Renal cortical epithelial cell (primary cell): ENCODE measurements at places on chromosomes 2 and 18.
A peak's percentile ranks its signal among the peaks of the same experiment; 100 is the strongest.

DNA sequence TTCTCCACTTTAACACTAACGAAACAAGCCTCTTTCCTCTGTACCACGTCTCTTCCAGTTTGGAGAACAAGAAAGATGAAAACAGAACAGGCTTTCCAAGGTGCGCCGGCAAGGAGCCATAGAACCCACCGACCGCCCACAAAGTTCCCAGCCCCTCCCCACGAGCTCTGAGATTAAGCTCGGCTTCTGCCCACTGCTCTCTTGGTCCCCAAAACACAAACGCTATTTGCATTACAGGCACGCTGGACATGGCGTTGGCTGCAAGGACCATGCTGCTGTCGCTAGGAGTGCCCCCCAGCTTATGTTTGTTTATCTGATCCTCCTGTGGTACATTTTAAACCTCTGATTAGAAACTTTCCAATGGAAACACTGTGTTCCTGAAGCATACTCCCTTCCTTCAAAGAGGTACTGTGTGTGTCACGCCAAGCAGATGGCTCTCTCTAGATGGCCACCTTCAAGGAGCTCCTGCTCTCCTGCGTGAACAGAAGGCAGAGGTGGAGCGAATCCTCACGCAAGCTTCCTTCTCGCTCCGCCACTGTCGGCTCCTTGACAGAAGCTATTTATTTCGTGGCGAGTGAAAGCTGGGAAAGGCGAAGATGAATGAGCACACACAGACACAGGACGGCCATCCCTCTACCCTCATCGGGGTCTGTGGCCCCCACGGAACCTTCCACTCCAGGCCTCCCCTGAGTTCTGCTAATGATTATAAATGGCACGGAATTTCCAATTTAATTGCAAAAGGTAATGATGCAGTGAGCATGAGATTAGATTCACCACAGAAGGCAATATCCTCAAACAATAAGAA lies 166.2 kb downstream of the EIPR1 start:
- no peak for DNase-seq

- no peak for DNase-seq
Observed at GRCh38 chr2:241096979-241097378, 5.1 kb downstream of the MTERF4 start.

- no peak for DNase-seq
Observed at GRCh38 chr2:37589298-37589697, 82.1 kb downstream of the CDC42EP3 start.

DNA sequence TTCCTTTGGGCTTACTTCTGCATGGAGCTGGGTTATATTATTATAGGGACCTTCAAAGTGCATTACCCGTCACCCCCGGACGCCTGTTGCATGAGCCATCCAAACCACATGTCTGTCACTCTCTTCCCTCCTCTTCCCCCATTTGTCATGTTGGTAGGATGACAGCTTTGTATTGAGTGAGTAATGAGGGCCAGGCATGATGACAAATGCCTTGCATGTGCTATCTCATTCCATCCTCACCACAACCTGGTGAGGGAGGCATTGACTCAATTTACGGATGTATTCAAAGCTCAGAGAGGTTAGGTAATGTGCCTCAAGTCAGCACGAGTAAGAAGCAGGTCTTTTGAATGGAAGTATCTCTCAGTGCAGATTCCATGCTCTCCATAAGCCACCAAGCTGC lies 510.5 kb upstream of the TNP1 start:
- peak; percentile 88 for DNase-seq

DNA sequence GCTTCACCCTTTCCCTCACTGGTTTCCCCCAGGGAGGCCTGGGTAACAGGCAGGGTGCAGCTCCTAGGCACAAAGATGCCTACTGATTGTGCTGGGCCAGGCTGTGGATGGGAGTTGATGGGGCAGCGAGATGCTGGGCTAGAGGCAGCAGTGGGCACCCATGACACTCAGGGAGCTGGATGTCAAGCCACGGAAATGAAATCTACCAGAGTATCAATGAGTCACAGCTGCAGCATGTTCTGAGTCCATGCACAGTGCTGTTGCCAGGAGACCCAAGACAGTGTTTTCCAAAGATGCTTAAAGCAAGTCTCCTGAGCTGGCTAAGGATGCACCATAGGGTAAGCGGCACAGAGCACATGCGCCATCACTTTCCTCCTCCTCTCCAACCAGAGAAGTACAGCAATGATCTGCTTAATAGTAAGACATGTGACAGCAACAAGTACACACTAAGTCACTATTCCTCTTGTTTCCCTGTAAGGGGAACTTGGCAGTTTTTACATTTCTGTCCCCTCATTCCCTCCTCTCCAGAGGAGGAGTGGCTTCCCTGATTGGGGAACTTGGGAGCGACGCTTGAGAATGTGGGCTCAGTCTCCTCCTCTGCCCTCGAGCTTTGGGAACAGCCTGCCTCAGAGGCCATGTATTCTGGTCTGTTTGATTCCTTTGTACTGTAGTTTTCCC lies 57.2 kb downstream of the CDC42EP3 start:
- DNase-seq: peak; percentile 69

GRCh38 chr18:3012136-3013023 lies 564 bp downstream of the LPIN2 start:
- no peak for DNase-seq

DNA sequence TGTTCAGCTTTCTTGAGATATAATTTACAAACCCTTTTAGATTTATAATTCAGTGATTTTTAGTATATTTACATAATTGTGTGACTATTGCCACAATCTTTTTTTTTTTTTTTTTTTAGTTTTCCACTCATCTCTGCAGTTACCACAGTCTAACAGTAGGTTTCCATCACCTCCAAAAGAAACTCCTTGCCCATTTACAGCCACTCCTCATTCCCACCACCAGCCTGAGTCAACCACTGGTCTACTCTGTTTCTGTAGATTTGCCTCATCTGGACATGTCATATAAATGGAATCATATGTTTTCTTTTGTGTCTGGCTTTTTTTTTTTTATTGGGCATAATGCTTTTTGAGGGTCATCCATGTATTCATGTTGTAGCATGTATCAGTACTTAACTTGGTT lies 16.1 kb downstream of the MTX2 start:
- DNase-seq: no peak

- no peak for DNase-seq
Observed at GRCh38 chr18:21930177-21930576, 189.6 kb downstream of the MIB1 start.

DNA sequence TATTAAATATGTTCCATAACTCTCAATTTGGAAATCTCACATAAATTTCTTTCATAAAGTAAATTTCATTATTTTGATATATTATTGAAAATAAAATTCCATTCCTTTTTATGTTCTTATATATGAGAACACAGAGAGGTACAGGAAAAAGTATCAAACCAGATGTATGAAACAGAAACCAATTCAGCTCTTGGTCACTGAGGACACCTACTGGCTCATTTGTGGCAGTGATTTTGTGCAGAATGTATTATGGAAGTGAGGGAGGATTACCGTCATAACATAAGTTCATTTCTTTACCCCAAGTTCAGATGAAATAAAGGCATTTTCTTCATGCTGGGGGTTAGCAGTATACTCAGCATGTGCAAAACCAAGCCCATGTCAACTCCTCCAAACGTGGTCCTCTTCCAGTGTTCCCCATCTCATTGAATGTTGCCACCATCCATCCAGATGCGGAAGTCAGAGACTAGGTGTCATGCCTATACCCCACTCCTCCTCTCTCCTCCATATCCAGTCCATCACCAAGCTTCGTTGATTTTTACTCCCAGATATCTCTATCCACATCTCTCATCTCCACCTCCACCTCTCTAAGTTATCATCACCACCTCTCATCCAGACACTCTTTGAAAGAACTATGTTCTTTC lies 41.7 kb upstream of the MALL start:
- peak; percentile 67 for DNase-seq
